ENCODE measurements at places on chromosomes 11 and 22.

DNA sequence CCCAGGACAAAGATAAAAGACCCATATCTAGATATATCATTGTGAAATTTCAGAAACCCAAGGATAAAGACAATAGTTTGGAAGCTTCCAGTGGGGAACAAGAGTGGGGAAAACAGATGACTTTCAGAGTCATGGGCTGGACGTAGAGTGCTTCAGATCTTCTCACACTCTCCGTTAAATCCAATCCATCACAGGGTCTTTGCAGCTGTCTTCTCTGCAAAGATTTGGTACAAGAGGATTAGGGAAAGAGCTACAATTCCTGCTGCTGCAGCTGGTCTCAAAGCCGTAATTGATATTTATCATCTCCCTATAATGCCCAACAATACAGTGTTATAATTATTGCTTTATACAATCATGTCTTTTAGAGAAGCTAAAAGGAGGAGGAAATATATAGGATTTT, 63.4 kb upstream of the CLPB start:
- no peak for DNase-seq

GRCh38 chr11:26792941-26793340, 71.1 kb upstream of the SLC5A12 start:
- DNase-seq: no peak

GRCh38 chr11:2294926-2295290, 6.8 kb downstream of the C11orf21 start:
- DNase-seq: no peak

DNA sequence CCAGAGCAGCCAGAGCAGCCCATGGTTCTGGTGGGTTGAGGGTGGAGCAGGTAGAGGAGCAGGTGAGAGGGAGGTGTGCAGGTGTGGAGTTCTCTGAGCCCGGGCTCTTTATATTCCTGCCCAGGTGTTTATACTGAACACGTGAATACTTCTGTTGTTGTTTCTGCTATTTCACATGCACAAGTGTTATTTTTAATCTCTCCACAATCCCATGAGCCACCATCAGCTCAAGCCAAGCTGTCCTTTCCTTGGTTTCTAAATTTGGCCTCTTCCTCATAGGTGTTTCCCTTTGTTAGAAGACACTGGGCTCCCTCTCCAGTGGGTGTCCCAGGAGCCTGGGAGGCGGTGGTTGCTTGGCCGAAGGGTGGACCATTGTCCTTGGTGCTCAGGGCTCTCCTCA, at the start of gene KRTAP5-3:
TSS of gene KRTAP5-3 (minus strand) at position 101 of the 400 bp plus-strand sequence. CDS start at position 23, 78 bp downstream.
- no peak for DNase-seq

- no peak for DNase-seq
Measured at GRCh38 chr11:44709281-44709562, 17.5 kb upstream of the TSPAN18 start.

DNA sequence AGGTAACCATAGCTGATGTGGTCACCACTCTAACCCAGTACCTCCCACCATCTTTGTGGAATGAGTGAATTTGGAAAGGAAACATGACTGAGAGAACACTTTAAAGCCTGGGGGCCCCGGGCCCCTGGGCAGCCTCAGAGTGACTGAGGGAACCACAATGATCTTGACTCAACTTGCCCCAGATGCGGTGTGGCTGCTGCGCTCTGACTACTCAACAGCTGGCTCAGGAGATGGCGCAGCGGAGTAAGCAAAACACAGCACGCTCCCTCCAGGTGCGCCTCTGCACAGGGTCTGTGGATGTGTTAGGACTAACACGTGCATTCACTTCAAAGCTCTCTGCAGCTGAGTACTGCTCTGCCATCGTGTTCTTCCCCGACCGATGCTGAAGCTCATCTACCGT, 5.9 kb downstream of the RNF215 start:
- no peak for DNase-seq

- DNase-seq: no peak
Measured at GRCh38 chr11:50174189-50174588, 141.5 kb downstream of the OR4C45 start.

GRCh38 chr22:25363474-25363873, 144.0 kb downstream of the CRYBB2 start:
- DNase-seq: no peak

GRCh38 chr11:2303627-2304505, 2.1 kb downstream of the TSPAN32 start:
- DNase-seq: peak; percentile 94

GRCh38 chr11:121153472-121153871, 52.4 kb downstream of the TECTA start:
- DNase-seq: no peak

- peak; percentile 95 for DNase-seq
Measured at GRCh38 chr11:118907051-118908042, 18.4 kb downstream of the BCL9L start.

DNA sequence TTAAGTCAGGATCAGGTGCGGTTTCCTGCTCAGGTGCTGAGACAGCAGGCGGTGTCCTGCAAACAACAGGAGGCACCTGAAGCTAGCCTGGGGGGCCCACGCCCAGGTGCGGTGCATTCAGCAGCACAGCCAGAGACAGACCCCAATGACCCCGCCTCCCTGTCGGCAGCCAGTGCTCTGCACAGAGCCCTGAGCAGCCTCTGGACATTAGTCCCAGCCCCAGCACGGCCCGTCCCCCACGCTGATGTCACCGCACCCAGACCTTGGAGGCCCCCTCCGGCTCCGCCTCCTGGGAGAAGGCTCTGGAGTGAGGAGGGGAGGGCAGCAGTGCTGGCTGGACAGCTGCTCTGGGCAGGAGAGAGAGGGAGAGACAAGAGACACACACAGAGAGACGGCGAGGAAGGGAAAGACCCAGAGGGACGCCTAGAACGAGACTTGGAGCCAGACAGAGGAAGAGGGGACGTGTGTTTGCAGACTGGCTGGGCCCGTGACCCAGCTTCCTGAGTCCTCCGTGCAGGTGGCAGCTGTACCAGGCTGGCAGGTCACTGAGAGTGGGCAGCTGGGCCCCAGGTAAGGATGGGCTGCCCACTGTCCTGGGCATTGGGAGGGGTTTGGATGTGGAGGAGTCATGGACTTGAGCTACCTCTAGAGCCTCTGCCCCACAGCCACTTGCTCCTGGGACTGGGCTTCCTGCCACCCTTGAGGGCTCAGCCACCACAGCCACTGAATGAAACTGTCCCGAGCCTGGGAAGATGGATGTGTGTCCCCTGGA, at the start of gene MYO7A:
TSS of gene MYO7A (plus strand) at position 327 of the 772 bp plus-strand sequence. CDS start 2,389 bp downstream, outside the sequence.
- DNase-seq: peak; percentile 59

- DNase-seq: no peak
Measured at GRCh38 chr11:106585061-106585460, 433.2 kb downstream of the GUCY1A2 start.

GRCh38 chr11:44334356-44335004, 24.5 kb upstream of the ALX4 start:
- no peak for DNase-seq

DNA sequence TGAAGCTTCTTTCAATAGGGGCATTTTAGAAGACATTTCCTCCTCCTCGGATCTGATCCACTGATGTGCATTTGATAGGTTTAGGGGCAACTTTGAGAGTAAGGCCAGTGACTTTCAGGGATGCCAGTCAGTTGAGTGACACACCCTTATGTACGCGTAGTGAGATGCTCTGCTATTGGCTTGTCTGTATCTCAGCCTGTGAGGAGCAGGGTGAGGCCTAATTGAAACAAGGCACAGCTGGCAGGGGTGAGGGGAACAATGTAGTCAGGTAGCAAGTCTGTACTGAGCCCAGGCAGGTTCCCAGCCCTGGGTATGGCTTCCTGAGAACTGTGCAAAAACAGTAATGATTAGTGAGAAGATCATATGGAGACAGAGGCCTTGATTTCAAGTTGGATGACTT, 61.5 kb downstream of the STIM1 start:
- no peak for DNase-seq

DNA sequence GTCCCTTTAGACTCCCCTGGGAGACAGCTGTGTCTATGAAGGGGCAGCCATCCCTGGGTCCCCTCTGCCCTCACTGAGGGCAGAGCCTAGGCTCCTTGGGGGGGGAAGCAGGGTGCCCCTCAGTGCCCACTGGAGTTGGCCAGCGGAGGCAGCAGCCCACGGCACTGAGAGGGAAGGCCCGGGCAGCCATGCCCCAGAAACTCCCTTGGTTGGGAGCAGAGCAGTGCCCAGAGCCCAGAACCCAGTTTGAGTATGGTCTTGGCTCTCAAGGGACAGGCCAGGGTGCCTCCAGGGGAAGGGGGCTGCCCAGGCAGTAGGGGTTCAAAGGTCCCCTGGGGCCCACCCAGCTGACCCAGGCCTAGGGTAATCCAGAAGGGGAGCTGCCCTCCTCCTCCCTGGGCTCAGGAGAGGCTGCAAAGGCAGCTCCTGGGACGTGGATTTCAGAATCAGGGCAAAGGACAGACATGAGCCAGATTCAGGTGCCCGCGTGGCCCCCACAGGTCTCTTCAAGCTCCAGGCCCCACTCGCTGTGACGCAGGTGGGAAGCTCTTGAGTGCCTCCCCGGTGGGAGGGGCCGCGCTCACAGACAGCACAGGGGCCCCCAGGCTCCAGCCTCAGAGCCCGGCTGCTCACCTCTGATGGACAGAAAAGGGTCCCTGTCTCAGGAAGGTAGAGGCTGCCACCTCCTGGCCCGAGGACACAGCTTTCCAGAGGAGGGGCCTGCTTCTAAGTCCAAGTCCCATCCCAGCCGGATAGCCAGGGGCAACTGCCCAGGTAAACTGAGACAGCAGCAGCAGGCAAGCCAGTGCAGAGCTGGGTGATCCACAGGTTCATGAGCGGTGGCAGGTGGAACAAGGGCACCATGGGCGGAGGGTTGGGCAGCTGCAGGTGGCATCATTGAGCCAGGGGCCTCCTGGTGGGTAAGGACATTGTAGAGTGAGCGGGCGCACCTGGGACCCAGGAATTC, 2.6 kb downstream of the C11orf21 start:
- DNase-seq: no peak

- DNase-seq: no peak
Measured at GRCh38 chr11:534396-535209, 773 bp downstream of the HRAS start.

- DNase-seq: no peak
Measured at GRCh38 chr11:134028368-134028920, 40.4 kb upstream of the JAM3 start.

- no peak for DNase-seq
Measured at GRCh38 chr11:3816673-3817072, 8.3 kb downstream of the PGAP2 start.

- DNase-seq: no peak
Measured at GRCh38 chr11:106937111-106937510, 81.2 kb downstream of the GUCY1A2 start.

DNA sequence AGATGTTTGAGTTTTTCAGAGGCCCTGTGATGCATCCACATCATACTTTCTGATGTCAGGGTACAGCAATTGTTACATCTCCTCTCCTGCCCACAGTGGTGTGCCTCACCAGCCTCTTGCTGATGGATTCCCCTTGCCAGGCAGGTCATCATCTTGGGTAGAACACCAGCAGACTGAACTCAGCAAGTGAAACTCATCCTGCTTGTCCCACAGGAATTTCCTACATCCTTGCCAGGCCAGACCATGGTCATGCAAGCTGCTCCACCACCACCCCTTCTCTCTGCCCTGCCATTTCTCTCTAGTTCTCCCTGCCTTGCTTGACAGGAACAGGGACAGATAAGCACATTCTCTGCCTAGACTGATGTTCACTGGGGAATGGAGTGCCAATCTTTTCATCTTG, 85.9 kb downstream of the PAX6 start:
- DNase-seq: no peak

DNA sequence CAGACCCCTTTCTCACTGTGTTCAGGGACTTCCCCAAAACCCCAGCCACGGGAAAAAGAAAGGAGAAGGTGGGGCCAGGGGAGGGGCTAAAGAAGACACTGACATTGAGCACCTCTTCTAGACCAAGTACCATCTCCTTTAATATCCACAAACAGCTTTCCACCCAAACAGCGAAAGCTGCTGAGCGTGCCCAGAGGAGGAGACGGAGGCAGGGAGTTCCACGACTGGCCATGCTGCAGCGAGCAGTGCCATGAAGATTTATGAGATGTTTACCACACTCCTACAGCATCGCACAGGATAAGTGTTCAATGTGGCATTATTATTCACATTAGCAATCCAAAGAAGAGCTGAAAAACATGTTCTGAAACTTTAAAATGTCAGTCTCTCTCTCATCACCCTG, 127.4 kb downstream of the LARGE1 start:
- no peak for DNase-seq

- peak; percentile 57 for DNase-seq
Measured at GRCh38 chr11:131668500-131669400, 298.3 kb downstream of the NTM start.

DNA sequence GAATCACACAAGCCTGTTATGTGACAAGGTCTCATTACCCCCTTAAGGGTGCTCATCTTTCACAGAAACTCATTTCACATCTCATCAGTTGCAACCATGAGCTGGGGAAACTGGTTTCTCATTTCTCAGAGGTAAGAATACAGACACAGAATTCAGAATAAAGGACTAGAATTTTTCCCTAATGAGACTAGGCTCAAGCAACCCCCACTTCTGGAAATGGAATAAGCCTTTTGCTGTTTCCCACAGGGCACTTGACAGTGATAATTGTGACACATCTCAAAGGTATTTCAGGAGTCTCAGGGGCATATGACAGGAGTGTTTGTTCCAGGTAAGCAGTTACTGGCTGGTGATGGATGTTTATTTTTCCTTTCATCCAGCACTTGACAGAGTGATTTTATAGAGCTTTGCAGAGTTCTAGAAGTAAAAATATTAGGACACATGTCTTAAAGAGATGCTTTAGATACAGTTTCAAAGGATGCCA, 112.9 kb upstream of the DDI1 start:
- DNase-seq: peak; percentile 12

- DNase-seq: no peak
Measured at GRCh38 chr11:45158891-45159605, 12.6 kb downstream of the PRDM11 start.

GRCh38 chr11:4459500-4459899, 10.4 kb downstream of the OR52K2 start:
- DNase-seq: no peak

DNA sequence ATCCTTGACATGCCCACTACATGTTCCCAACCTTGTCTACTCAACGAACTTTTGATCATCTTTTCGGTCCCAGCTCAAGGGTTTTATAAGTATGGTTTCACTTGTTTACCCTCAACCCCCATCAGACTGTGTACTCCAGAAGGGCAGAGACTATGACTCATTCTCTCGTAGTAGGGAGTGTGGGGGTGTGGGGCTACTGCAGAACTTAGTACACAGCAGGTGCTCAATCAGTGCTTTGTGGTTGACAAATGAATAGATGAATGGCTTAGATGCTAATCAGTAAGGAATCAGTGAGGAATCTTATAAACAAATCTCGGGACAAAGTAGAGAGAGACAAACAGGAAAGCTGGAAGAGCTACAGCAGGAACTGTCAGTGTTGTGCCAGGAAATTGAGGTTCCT, 151.7 kb upstream of the PLET1 start:
- no peak for DNase-seq

- no peak for DNase-seq
Measured at GRCh38 chr11:55719608-55720160, 53.6 kb upstream of the OR5D13 start.

DNA sequence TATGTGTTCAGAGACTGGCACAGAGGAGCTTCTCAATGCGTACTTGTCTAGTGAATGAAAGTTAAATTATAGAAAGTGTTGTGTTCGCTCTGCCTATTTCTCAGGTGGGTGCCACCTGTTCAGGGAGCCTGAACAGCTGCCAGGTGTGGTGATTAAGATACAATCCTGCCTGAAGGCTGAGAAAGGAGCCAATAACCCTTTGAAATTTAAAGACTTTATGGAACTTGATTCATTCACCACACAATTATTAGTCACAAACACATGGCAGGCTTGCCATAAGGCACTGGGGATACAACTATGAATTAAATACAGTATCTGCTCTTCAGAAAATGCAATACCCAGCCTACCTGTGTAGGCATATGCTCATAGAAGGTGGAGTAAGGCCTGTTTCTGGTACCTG, 92.9 kb upstream of the AMOTL1 start:
- no peak for DNase-seq

All from OCI-M1 (cell line).